DND-41 (cell line): ENCODE measurements at places on chromosomes 4 and X.

- H3K4me1 ChIP-seq: no peaks in the 10 kb centered on the region
- H3K4me3 ChIP-seq: no peak overlapping the region
- no peak overlapping the region for H3K27ac ChIP-seq
- no peaks in the 10 kb centered on the region for H3K36me3 ChIP-seq
- H3K27me3 ChIP-seq: no peaks in the 10 kb centered on the region
These were observed 1672.3 kb downstream of the ARAP2 start for GRCh38 chr4:34572026-34572425.

- no peaks in the 10 kb centered on the region for H3K27me3 ChIP-seq
- no peaks in the 10 kb centered on the region for H3K4me1 ChIP-seq
- DNase-seq: no peak
- no peak overlapping the region for H3K27ac ChIP-seq
These were observed 405.2 kb upstream of the CNKSR2 start for GRCh38 chrX:20968996-20969395.

DNA sequence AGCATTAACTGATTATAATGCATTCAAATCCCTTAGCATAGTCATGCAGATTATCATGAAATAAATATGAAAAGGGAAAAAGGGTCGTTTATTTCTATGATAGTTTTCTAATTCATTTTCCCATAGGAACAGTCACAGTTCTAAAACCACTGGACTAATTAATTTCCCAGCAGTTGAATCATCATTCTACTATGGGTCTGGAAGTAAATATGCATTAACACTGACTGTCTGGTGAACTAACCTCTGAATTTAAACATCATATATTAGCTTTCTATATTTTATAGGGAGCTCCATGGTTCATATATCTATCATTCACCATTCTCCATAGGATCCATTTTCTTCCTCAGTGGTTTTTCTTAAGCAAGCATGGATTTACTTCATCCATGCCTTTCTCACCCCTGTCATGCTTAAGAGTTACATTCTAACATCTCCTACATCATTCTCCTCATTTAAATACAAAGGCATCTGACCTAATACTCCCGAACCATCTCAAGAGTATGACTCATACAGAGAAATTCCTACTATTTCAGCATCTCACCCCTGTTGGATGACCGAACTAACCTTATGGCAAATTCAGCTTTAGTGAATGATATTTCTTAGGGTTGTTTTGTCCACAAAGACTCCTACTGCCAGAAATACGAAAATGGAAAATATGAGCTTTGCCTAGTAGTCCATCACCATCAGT is 198.7 kb upstream of the ADAMTS3 start:
- H3K27ac ChIP-seq: no peak overlapping the region
- no peaks in the 10 kb centered on the region for H3K4me1 ChIP-seq
- no peak for DNase-seq
- H3K4me3 ChIP-seq: no peak overlapping the region
- no peaks in the 10 kb centered on the region for H3K36me3 ChIP-seq

DNA sequence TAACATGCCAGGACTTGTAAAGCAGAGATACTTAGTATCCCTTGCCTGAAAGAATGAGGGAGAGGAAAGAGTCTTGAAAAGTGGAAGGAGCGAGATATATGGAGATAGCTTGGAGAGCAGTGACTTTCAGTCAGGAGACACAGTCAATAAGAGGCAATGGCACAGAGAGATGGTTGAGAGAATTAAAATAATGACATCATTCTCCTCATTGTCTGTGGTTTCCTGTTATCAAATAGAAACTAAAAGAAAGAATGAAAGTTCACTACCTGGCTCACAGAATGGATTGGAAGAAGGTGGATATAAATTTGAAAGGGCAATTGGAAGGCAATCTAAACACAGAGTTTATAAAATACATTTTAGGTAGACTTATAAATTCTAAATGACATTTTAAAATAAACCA is 760.2 kb upstream of the AADAT start:
- H3K27ac ChIP-seq: no peak overlapping the region
- no peaks in the 10 kb centered on the region for H3K27me3 ChIP-seq
- H3K36me3 ChIP-seq: no peaks in the 10 kb centered on the region
- no peak overlapping the region for H3K4me3 ChIP-seq

DNA sequence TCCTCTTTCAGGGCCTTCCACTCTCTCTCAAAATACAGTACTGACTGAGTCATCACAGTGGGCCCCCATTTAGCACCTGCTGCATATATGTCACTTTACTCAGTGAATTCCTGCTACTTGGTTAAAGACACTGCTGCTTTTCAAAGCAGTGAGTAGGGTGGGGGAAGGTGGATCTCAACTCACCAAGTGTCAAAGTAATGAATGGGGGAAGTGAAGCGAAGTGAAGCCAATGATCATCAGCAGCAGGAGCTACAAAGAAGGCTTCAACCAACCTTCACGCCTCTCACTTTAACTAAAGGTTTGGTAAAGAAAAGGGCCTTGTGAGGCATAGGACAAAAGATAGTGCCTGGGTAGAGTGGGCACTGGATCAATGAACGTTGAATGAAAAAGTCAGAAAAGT is 424.1 kb downstream of the SMARCA1 start:
- no peak overlapping the region for H3K4me3 ChIP-seq

DNA sequence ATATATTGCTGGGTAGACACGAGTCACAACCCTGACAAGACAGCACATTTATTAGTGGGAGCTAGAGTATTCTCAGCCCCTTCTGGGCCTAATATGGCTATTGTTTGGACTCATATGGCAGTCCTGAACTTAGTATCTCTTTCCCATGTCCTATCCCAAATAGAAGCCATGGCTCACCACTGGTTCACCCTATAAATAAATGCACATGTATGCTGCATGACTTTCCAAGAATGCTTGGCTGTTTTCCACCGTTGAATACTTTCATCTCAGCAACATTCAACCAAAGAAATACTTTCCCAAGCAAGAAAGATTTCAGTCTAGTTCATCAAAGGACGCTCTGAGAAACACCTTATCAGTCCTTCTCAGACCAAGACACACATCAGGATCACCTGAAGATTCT is 36.7 kb downstream of the SMPX start:
- DNase-seq: no peak
- H3K36me3 ChIP-seq: no peaks in the 10 kb centered on the region
- H3K27me3 ChIP-seq: no peaks in the 10 kb centered on the region
- H3K4me1 ChIP-seq: no peaks in the 10 kb centered on the region
- H3K27ac ChIP-seq: no peak overlapping the region

- no peak for DNase-seq
- no peaks in the 10 kb centered on the region for H3K36me3 ChIP-seq
- peak overlapping the region; percentile 53 for H3K4me3 ChIP-seq
- peaks cover 57% of the 10 kb centered on the region for H3K4me1 ChIP-seq
- peak overlapping the region; percentile 96 for H3K27ac ChIP-seq
These were observed 27.6 kb upstream of the HUWE1 start for GRCh38 chrX:53713987-53714579.

DNA sequence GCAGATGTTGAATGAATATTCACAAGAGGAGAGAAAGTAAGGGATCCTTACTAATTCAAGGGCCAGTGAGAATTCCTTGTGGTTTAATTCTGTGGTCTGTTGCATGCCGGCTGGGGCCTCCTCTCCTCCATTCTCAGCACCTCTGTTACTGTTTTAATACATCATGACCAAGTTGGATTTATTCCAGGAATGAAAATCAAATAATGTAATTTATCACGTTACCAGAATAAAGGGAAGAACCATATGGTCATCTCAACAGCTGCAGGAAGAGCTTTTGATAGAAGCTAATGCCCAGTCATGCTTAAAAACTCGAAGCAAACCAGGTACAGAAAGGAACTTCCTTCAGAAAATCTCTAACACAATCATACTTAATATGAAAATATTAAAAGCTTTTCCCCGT is 54.1 kb downstream of the GRK4 start:
- no peak overlapping the region for H3K27ac ChIP-seq
- H3K4me3 ChIP-seq: no peak overlapping the region
- H3K36me3 ChIP-seq: no peaks in the 10 kb centered on the region
- H3K27me3 ChIP-seq: no peaks in the 10 kb centered on the region
- DNase-seq: no peak

- H3K27ac ChIP-seq: no peak overlapping the region
- no peaks in the 10 kb centered on the region for H3K27me3 ChIP-seq
- no peaks in the 10 kb centered on the region for H3K36me3 ChIP-seq
- no peaks in the 10 kb centered on the region for H3K4me1 ChIP-seq
- H3K4me3 ChIP-seq: no peak overlapping the region
These were observed 640.8 kb downstream of the TRIML1 start for GRCh38 chr4:188780028-188780427.

DNA sequence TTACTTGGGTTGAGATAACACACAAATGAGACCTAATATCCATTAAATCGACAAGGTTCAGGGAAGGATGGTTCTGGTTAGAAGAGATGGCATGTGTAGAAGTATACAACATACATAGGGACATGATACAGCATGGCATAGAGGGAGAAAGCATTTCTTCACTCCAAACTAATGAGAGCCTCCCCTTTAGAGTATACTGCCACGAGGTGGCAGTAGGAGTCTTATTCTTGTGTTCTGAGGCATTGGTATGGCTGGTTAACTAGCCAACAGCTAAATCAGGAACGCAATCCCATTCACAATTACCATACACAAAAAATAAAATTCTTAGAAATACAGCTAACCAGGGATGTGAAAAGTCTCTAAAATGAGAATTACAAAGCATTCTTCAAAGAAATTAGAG is 29.1 kb upstream of the TRO start:
- H3K27ac ChIP-seq: no peak overlapping the region
- H3K36me3 ChIP-seq: no peaks in the 10 kb centered on the region
- peak; percentile 28 for DNase-seq
- H3K4me3 ChIP-seq: no peak overlapping the region
- no peaks in the 10 kb centered on the region for H3K4me1 ChIP-seq
- H3K27me3 ChIP-seq: no peaks in the 10 kb centered on the region

GRCh38 chrX:103464774-103465117 is 54.5 kb downstream of the RAB40A start:
- peak overlapping the region; percentile 52 for H3K4me3 ChIP-seq
- peaks cover 9% of the 10 kb centered on the region for H3K4me1 ChIP-seq
- DNase-seq: peak; percentile 70
- peaks cover 3% of the 10 kb centered on the region for H3K27me3 ChIP-seq
- no peaks in the 10 kb centered on the region for H3K36me3 ChIP-seq

DNA sequence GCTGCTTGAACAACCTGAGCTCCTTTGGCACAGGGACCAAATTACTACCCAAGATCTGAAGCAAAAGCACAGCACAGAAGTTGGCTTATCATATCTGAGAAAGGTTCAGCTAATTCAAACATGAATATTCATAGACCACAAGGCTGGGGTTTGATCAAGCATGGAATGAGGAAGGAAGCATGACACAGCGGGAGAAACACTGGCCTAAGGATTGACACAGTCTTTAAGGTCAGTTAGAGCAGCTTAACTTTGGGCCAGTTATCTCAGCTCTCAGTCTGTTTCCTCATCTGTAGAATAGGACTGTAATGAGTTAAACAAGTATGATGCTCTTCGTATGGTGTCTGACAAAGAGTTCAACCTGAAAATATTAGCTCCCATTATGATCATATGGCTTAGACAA is 88.5 kb upstream of the CBR4 start:
- no peak overlapping the region for H3K27ac ChIP-seq
- no peaks in the 10 kb centered on the region for H3K27me3 ChIP-seq
- no peak overlapping the region for H3K4me3 ChIP-seq
- H3K36me3 ChIP-seq: 0 out of 2 replicates have a peak, but pooled peaks cover 3% of the 10 kb centered on the region
- no peaks in the 10 kb centered on the region for H3K4me1 ChIP-seq

DNA sequence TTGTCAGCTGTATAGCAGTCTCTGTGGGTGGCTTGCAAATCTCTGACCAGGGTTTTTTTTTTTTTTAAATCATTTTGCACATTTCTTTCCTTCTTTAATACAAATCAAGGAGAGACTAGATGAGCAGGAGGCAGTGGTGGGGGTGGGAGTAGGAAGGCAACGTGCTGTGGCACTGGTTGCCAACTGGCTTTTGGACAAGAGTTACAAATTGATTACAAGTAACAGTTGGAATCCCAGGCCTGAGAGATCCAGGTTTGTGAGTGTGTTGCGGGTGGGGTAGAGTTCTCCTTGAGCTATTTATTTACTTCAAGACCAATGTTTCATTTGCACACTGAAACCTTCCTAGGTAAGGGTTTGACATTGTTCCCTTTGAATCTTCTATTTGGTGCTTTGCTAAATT is 325.3 kb downstream of the AFF2 start:
- H3K4me1 ChIP-seq: no peaks in the 10 kb centered on the region
- no peaks in the 10 kb centered on the region for H3K27me3 ChIP-seq

- DNase-seq: no peak
- H3K27ac ChIP-seq: no peak overlapping the region
- H3K4me1 ChIP-seq: no peaks in the 10 kb centered on the region
- H3K36me3 ChIP-seq: peaks cover 5% of the 10 kb centered on the region
These were observed 13.1 kb downstream of the RP2 start for GRCh38 chrX:46849933-46850332.

DNA sequence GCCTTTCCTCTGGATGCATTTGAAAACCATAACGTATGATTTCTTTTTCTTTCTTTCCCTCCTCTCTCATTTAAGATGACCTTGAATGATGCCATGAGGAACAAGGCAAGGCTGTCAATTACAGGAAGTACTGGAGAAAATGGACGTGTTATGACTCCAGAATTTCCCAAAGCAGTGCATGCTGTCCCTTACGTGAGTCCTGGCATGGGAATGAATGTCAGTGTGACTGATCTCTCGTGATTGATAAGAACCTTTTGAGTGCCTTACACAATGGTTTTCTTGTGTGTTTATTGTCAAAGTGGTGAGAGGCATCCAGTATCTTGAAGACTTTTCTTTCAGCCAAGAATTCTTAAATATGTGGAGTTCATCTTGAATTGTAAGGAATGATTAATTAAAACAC is 142.8 kb downstream of the GRIA2 start:
- H3K27ac ChIP-seq: no peak overlapping the region
- DNase-seq: no peak
- H3K27me3 ChIP-seq: no peaks in the 10 kb centered on the region
- H3K4me1 ChIP-seq: no peaks in the 10 kb centered on the region

DNA sequence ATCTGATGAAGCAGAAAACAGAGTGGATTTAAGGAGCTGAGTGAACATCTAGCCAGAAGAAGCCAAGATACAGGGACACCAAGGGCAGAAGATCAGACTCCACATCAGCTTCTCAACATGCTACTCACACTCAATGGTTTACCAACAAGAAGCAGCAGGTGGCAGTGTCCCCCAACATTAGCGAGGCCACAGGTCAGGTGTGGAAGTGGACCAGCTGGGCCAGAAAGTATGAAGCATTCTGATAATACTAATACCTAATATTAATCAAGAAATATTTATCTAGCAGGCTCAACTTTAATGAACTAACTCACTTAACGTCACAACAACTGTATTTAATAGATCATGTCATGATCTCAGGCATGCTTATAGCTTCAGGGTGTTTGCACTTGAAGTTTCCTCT is 73.4 kb upstream of the TTC29 start:
- no peak overlapping the region for H3K27ac ChIP-seq
- no peaks in the 10 kb centered on the region for H3K27me3 ChIP-seq
- no peaks in the 10 kb centered on the region for H3K4me1 ChIP-seq
- no peaks in the 10 kb centered on the region for H3K36me3 ChIP-seq
- no peak overlapping the region for H3K4me3 ChIP-seq

DNA sequence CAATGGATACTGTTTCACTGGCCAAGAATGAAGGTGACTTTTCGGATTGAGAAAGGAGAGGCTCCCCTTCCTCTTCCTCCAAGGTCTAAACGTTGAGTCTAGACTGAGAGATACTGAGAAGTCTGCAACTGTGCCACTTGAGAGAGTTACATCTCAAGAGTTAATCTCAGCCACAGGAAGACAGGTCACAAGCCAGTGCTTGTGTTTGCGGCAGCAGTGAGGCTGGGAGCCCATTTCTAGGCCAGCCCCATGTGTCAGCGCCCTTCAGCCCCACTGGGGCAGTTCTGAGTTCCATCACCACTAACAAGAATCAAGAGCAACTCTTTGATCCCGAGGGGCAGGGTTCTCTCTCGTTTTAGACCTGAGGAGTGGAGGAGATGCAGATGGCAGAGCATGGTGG is 7.3 kb upstream of the SEC24D start:
- H3K27ac ChIP-seq: no peak overlapping the region
- no peaks in the 10 kb centered on the region for H3K27me3 ChIP-seq
- no peak for DNase-seq
- no peaks in the 10 kb centered on the region for H3K4me1 ChIP-seq
- H3K36me3 ChIP-seq: no peaks in the 10 kb centered on the region
